ENCODE measurements at places on chromosomes 12 and 14. TPM values are rescaled to one million over a fixed set of nuclear protein-coding genes. Genes with fewer than 3 reads are reported as not detected.

- DNase-seq, result no peak
Measured at GRCh38 chr14:33432407-33433023, 493.8 kb downstream of the NPAS3 start.

GRCh38 chr12:46390304-46390703, 17.7 kb upstream of the SLC38A2 start:
- DNase-seq, result no peak

DNA sequence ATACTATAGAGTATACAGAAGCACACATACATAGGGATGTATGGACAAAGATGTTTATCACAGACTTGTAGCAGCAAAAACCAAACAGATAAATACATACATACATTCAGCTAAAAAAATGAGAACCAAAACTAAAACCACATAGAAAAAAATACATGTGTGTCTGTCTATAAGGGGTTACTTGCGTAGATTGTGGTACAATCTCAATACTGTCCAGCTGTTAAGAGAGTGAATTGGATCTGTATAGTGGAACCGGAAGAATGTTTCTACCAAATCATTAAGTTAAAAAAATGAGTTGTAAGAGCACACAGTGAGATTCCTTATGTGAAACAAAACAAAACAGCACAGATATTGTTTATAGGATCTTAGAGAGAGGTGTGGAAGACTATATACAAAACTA, 44.2 kb upstream of the DCD start:
- DNase-seq, result no peak

DNA sequence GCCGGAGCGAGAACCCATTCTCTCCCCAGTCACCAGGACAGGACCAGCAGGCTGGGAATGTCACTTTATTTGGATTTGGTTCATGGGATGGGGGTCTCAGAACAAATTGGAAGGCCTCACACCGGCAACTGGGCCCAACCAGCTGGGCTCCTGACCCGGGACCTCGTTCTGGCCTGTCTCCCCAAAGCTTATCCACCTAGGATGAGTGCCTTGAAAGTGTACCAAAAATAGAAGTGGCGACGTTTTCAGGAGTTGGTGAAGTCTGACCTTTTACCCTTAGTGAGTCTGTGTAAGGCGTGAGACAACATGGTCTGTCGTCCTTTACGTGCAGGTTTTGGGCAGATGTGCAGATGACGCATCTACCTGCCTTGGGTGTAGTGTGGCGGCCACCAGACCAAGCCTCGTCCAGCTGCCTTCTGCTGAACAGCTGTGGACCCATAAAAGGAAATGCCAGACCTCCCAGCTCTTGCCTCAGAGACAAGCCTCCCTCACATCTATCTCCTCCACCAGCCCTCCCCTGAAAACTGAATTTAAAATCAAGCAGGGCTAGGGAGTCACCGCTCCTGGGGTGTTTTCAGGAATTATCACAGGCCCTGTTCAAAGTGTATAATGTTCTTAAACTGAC, 36.6 kb upstream of the CLMN start:
- no peak for DNase-seq

GRCh38 chr12:97642911-97643310, 180.3 kb downstream of the RMST start:
- DNase-seq, result no peak

DNA sequence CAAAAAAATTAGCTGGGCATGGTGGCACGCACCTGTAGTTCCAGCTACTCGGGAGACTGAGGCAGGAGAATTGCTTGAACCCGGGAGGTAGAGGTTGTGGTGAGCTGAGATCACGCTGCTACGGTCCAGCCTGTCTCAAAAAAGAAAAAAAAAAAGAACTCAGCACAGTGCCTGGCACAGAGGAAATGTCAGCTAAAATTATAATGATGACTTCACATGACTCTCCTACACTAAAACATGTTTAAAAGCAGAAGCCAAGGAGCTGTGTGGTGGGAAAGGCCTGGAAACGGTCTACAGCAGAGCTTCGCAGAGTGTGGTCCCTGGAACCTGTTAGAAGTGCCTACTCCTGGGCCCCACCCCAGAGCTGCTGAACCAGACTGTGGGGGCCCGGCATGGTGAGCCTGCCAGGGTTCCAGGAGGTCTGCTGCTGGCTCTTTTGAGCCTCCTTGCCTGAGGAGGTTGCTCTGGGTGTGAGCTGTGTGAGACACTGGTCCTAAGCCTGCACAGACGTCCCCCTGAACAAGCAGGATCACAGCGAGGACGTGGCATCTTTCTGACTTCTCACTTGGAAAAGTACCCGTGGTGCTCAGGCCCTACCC, 28.1 kb downstream of the TCHP start:
- no peak for DNase-seq

- no peak for DNase-seq
Measured at GRCh38 chr12:91852634-91853033, 293.0 kb downstream of the BTG1 start.

GRCh38 chr12:115322275-115322674, 638.3 kb upstream of the TBX3 start:
- DNase-seq, result no peak

DNA sequence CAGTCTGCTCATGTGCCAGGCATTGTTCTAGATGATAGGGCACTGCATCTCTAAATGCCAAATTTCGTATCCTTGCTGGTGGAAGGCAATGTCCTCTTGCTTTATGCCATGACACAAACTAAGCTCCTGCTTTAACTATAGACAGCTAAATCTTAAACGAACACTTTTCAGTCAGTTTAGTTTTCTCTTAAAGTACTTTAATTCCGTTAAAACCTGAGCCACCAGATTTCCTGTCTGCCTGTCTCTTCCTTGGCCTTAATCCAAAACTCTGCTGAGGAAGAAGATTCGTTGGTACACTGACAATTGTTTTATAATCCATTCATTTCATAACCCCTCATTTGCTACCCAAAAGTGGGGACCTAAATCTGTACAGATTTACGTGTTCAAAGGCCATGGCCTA, 194.4 kb upstream of the BCL2L14 start:
- no peak for DNase-seq

Gene USP44
- total RNA-seq, result 0.54 TPM

Gene SPTB
- 0.81 TPM for total RNA-seq

Gene CFAP54
- total RNA-seq, result 1.1 TPM

Gene UBE3B
- total RNA-seq, result 21.0 TPM
